ENCODE measurements at places on chromosomes 12 and 14. TPM values are rescaled to one million over a fixed set of nuclear protein-coding genes. Genes with fewer than 3 reads are reported as not detected.

CDC42BPB gene
- total RNA-seq, result 101 TPM

DNA sequence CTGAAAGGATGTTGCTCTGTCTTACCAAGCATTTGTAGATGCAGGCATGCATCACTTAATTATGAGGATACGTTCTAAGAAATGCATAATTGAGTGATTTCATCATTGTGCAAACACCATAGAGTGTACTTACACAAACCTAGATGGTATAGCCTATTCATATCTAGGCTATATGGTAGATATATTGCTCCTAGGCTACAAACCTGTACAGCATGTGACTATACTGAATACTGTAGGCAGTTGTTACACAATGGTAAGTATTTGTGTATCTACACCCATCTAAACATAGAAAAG, 75.9 kb downstream of the IFT81 start:
- no peak overlapping the region for H3K27ac ChIP-seq
- no peak overlapping the region for H3K4me3 ChIP-seq
- H3K27me3 ChIP-seq, result no peaks in the 10 kb centered on the region
- peaks cover 10% of the 10 kb centered on the region for H3K4me1 ChIP-seq
- no peak for DNase-seq

- no peaks in the 10 kb centered on the region for H3K27me3 ChIP-seq
- DNase-seq, result no peak
- no peaks in the 10 kb centered on the region for H3K36me3 ChIP-seq
- no peaks in the 10 kb centered on the region for H3K4me1 ChIP-seq
- H3K4me3 ChIP-seq, result no peak overlapping the region
- no peak overlapping the region for H3K27ac ChIP-seq
These were observed 19.1 kb upstream of the FZD10 start for GRCh38 chr12:130143136-130143535.

GRCh38 chr14:101228949-101229541, 325.5 kb upstream of the RTL1 start:
- no peaks in the 10 kb centered on the region for H3K36me3 ChIP-seq
- no peak overlapping the region for H3K27ac ChIP-seq
- H3K27me3 ChIP-seq, result no peaks in the 10 kb centered on the region
- peaks cover 3% of the 10 kb centered on the region for H3K4me1 ChIP-seq
- DNase-seq, result peak; percentile 54

DNA sequence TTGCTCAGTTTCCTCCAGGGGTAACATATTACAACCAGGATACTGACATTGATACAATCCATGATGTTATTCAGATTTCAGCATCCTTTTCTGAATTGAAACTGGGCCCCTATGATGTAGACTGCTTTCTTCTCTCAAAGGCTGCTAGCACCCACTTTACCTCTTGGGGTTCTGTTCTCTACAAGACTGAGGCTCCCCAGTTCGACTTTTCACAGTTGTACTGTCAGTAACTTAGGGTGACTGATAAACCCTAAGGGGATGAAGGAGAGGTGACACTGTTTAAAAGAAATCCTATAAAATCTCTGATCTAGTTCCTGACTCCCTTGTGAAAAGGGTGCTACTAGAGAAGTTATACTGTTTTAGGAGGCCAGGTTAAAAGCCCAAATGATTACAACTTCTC, 818 bp downstream of the VPS33A start:
- no peaks in the 10 kb centered on the region for H3K36me3 ChIP-seq
- no peak for DNase-seq
- no peaks in the 10 kb centered on the region for H3K27me3 ChIP-seq
- no peaks in the 10 kb centered on the region for H3K4me1 ChIP-seq
- H3K4me3 ChIP-seq, result peak overlapping the region; percentile 89

DNA sequence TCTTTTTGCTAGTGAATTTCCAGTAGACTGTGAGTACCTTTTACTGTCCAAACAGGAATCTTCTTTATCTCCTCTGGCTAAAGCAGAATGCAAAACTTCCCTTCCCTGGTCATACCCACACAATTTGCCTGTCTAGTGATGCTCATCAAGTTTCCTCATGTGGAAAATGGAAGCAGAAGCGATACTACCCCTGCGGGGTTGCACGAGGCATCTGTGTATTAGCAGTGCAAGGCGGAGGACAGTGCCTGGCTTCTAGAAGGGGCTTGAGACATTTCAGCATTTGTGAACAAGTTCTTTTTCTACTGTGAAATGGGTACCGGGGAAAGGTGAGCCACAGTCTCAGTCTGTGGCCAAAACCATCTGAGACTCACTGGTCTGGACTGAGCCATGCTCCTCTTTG, 340.9 kb downstream of the AACS start:
- H3K27ac ChIP-seq, result no peak overlapping the region
- H3K36me3 ChIP-seq, result no peaks in the 10 kb centered on the region
- H3K27me3 ChIP-seq, result no peaks in the 10 kb centered on the region
- DNase-seq, result no peak

DNA sequence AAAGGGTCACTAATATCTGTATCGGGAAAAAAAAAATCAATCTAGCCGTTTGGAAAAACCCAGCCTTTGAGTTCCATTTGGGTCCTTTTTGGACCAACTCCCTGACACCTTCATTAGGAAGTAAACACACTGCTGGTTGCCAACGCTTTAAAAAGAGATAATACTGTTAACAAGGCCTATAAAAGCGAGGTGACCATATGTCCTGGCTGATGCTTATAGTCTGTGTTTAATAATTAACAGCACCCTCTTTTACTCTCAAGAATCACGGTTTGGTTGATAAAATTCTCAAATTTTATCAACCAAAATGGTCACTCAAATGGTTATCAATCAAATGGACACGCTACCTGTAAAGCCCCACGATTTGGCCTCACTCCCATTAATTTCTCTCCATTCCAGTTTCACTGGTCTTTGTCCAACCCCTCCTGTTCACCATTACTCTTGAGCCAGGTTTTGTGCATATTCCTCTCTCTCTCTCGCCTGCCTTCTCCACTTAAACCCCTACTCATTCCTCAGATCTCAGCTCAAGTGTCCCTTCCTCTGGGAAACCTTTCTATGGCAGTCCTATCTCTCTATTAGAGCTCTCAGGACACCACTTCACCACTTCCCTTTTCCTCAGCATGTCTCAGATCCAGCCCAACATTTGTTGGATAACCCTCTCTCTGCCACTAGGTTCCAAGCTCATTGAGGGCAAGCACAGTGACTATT, 9.5 kb downstream of the BTG1 start:
- peaks cover 8% of the 10 kb centered on the region for H3K4me1 ChIP-seq
- no peak for DNase-seq
- H3K27ac ChIP-seq, result no peak overlapping the region
- H3K4me3 ChIP-seq, result no peak overlapping the region
- H3K36me3 ChIP-seq, result no peaks in the 10 kb centered on the region

GRCh38 chr12:49578471-49579112, 10.7 kb upstream of the MCRS1 start:
- no peak overlapping the region for H3K4me3 ChIP-seq
- no peaks in the 10 kb centered on the region for H3K36me3 ChIP-seq
- peaks cover 8% of the 10 kb centered on the region for H3K4me1 ChIP-seq
- no peak overlapping the region for H3K27ac ChIP-seq

DNA sequence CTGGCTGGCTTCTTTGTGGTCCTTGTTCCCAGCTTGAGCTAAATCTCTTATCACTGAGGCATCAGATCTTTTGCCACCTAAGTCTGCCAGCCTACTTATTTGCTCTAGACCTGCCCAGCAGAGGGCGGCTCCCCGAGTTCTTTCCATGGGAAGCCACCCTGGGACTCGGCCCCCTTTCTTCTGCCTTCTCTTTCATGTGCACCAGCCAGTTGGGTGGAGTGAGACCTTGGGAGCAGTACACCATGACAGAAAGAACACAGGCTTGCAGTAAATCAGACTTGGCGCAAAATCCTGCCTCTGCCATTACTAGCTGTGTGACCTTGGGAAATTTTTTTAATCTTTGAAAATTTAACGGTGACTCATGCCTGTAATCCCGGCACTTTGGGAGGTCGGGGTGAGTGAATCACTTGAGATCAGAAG, 7.4 kb downstream of the SMAGP start:
- no peak overlapping the region for H3K27ac ChIP-seq
- H3K27me3 ChIP-seq, result no peaks in the 10 kb centered on the region
- H3K36me3 ChIP-seq, result no peaks in the 10 kb centered on the region
- H3K4me1 ChIP-seq, result no peaks in the 10 kb centered on the region
- no peak overlapping the region for H3K4me3 ChIP-seq

GRCh38 chr12:109880938-109881337, 597 bp upstream of the GLTP start:
- H3K27ac ChIP-seq, result no peak overlapping the region
- H3K36me3 ChIP-seq, result no peaks in the 10 kb centered on the region
- H3K27me3 ChIP-seq, result no peaks in the 10 kb centered on the region
- H3K4me3 ChIP-seq, result peak overlapping the region; percentile 68
- H3K4me1 ChIP-seq, result peaks cover 4% of the 10 kb centered on the region
- DNase-seq, result no peak

GRCh38 chr12:62258941-62259630, 1.1 kb upstream of the USP15 start:
- H3K36me3 ChIP-seq, result no peaks in the 10 kb centered on the region
- peaks cover 8% of the 10 kb centered on the region for H3K4me1 ChIP-seq
- H3K27ac ChIP-seq, result peak overlapping the region; percentile 91
- no peaks in the 10 kb centered on the region for H3K27me3 ChIP-seq

DNA sequence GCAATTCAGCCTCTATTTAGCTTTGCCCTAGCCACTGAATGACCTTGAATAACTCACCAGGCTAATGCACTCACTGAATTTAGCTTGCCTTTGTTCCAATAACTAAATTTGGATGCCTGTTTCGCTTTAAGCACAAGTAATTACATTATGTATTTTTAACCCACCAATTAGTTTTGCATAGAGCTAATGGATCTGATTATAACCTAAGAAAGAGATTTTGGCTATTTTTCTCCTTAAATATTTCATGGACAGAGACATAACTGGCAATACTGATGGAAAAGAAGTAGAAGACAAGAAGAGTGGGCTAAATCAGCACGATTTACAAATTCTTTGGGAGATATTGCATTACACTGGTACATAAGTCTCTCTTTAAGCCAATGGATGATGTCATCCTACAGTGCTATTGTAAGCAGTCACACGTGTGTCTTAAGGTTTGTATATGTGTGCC, 85.7 kb downstream of the AKAP6 start:
- peaks cover 1% of the 10 kb centered on the region for H3K4me1 ChIP-seq
- no peak overlapping the region for H3K27ac ChIP-seq
- H3K36me3 ChIP-seq, result no peaks in the 10 kb centered on the region
- no peaks in the 10 kb centered on the region for H3K27me3 ChIP-seq
- DNase-seq, result no peak

DNA sequence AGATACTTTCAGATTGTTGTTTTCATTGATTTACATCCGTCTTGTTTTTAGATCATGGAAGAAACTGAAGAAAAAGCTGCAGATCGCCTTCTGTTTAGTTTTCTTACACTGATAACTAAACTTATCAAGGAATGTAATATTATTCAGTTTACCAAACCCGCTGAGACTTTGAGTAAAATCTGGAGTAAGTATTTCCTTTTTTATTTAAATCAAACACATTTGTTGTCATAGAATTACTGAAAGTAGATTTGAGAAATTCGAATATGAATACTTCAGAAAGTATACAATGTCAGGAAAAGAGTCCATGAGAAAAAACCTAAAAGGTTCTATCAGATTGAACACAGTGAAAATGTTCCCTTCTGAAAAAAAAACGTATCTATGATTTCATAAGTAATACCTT, 32.0 kb downstream of the ARL1 start:
- H3K4me1 ChIP-seq, result no peaks in the 10 kb centered on the region
- H3K36me3 ChIP-seq, result peaks cover 3% of the 10 kb centered on the region
- DNase-seq, result no peak

GRCh38 chr12:101823039-101823438, 7.7 kb downstream of the GNPTAB start:
- H3K4me1 ChIP-seq, result peaks cover 2% of the 10 kb centered on the region
- H3K4me3 ChIP-seq, result no peak overlapping the region
- H3K27ac ChIP-seq, result no peak overlapping the region
- no peaks in the 10 kb centered on the region for H3K27me3 ChIP-seq

- H3K27ac ChIP-seq, result no peak overlapping the region
- DNase-seq, result no peak
- H3K4me3 ChIP-seq, result no peak overlapping the region
- H3K27me3 ChIP-seq, result no peaks in the 10 kb centered on the region
These were observed 22.9 kb upstream of the CCND2 start for GRCh38 chr12:4250691-4251090.

GRCh38 chr12:126488806-126489205, 1423.6 kb downstream of the AACS start:
- no peak overlapping the region for H3K27ac ChIP-seq
- no peaks in the 10 kb centered on the region for H3K4me1 ChIP-seq
- no peak for DNase-seq
- H3K4me3 ChIP-seq, result no peak overlapping the region
- H3K27me3 ChIP-seq, result no peaks in the 10 kb centered on the region

- H3K4me3 ChIP-seq, result peak overlapping the region; percentile 79
- H3K27me3 ChIP-seq, result no peaks in the 10 kb centered on the region
- H3K36me3 ChIP-seq, result no peaks in the 10 kb centered on the region
- peak; percentile 78 for DNase-seq
These were observed 3.1 kb downstream of the CCND2 start for GRCh38 chr12:4276524-4277204.

DNA sequence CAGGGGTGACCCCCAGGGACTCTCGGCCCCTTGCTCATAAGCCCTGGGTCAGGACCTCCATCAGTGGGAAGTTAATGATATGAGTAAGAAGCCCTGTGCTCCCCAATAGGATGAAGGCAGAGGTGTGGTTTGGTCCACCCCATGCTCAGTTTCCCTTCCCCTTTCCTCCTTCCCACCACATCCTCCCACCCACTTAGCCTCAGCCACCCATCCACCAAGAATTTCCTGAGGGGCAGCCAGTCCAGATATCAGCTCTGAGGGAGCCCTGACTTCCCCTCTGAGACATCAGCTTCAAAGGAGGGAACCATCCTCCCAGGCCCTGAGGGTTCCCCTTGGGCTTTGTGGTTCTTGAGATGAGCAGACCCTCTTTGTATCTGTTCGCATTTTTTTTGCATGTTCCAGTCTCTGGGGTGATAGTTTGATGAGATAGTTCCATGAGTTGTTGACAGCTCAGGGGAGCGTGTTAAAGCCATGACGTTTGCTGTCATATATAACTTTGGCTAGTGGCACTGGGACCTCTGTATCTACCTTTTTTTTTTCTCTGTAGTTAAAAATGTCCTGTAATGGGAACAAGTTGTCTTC, 71.2 kb downstream of the LGMN start:
- DNase-seq, result no peak
- H3K27me3 ChIP-seq, result no peaks in the 10 kb centered on the region
- no peaks in the 10 kb centered on the region for H3K4me1 ChIP-seq
- H3K4me3 ChIP-seq, result no peak overlapping the region
- H3K36me3 ChIP-seq, result no peaks in the 10 kb centered on the region

GRCh38 chr14:20179880-20180279, 10.8 kb upstream of the OR11G2 start:
- H3K4me1 ChIP-seq, result no peaks in the 10 kb centered on the region
- H3K4me3 ChIP-seq, result no peak overlapping the region
- no peak for DNase-seq
- H3K27me3 ChIP-seq, result no peaks in the 10 kb centered on the region
- H3K36me3 ChIP-seq, result no peaks in the 10 kb centered on the region

All from ovary (tissue), 10 donors.